Activated CD4-positive, alpha-beta T cell treated with anti-CD3 and anti-CD28 coated beads for 36 hours (primary cell): ENCODE measurements at places on chromosomes 4 and X. TPM values are rescaled to one million over a fixed set of nuclear protein-coding genes. Genes with fewer than 3 reads are reported as not detected.

The ARR3 gene
- not detected for total RNA-seq

The RPL36A gene
- total RNA-seq = 709 TPM

The F8A3 gene
- total RNA-seq = 32.6 TPM

GRCh38 chr4:154348657-154349056 is 142.9 kb downstream of the DCHS2 start:
- no peak overlapping the region for H3K27ac ChIP-seq
- DNase-seq = no peak
- no peaks in the 10 kb centered on the region for H3K4me1 ChIP-seq
- H3K36me3 ChIP-seq = no peaks in the 10 kb centered on the region
- no peak overlapping the region for H3K4me3 ChIP-seq

- no peak overlapping the region for H3K27ac ChIP-seq
- no peak for DNase-seq
- peaks cover 23% of the 10 kb centered on the region for H3K27me3 ChIP-seq
- H3K4me1 ChIP-seq = no peaks in the 10 kb centered on the region
- H3K4me3 ChIP-seq = no peak overlapping the region
Observed at GRCh38 chr4:17203797-17204196, 305.4 kb upstream of the LDB2 start.

- peak; percentile 60 for DNase-seq
- H3K36me3 ChIP-seq = peaks cover 48% of the 10 kb centered on the region
- H3K27me3 ChIP-seq = no peaks in the 10 kb centered on the region
- H3K4me1 ChIP-seq = peaks cover 25% of the 10 kb centered on the region
- no peak overlapping the region for H3K4me3 ChIP-seq
- peak overlapping the region; percentile 57 for H3K27ac ChIP-seq
Observed at GRCh38 chr4:150828159-150828558, 186.9 kb downstream of the LRBA start.

DNA sequence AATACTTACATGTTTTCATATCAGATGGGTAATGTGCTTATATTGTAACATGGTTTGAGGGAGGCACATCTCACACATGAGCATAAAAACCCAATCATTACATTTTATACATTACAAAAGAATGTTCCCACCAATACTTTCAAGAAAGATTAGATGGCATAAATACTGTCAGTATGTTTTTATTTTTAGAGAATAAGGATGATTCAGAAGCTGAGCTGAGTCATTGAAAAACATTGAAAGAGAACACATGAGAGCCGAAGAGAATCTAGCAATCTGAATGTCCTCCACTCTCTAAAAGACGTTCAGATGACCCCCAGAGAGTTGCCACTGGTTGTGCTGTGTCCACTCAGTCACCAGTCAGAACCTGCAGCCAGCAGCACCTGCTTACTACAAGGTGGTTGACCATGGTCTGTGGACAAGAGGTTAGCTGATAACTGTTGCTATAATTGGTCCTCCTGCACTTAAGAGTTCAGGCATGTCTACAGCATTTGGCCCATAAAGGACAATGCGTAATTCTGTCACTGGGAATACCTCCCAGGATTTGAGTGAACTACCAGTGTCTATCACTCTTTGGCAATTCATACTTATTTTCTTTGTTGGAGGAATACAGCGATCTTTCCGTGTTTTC is 382.2 kb upstream of the IGFBP7 start:
- DNase-seq = no peak
- H3K4me3 ChIP-seq = no peak overlapping the region
- no peak overlapping the region for H3K27ac ChIP-seq
- H3K27me3 ChIP-seq = peaks cover 2% of the 10 kb centered on the region

DNA sequence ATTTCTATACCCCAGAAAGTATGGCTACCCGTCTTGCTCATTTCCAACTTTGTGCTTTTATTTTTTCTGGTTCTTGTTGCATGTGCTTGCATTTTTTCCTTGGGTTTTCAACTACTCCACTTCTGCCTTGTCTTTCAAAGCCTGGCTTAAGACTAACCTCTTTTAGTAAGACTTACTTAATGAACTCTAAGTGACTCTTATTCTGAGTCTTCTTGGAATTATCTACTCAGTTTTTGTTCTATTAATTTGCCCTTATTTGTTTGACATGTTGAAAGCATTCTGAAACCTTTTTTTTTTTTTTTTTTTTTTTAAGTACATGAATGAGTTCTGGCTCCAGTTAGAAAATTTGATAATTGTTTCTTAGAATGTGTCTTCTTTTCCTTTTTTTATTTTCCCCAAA is 74.8 kb downstream of the SLIT2 start:
- H3K4me3 ChIP-seq = no peak overlapping the region
- H3K36me3 ChIP-seq = no peaks in the 10 kb centered on the region
- no peaks in the 10 kb centered on the region for H3K4me1 ChIP-seq
- H3K27me3 ChIP-seq = peaks cover 2% of the 10 kb centered on the region

DNA sequence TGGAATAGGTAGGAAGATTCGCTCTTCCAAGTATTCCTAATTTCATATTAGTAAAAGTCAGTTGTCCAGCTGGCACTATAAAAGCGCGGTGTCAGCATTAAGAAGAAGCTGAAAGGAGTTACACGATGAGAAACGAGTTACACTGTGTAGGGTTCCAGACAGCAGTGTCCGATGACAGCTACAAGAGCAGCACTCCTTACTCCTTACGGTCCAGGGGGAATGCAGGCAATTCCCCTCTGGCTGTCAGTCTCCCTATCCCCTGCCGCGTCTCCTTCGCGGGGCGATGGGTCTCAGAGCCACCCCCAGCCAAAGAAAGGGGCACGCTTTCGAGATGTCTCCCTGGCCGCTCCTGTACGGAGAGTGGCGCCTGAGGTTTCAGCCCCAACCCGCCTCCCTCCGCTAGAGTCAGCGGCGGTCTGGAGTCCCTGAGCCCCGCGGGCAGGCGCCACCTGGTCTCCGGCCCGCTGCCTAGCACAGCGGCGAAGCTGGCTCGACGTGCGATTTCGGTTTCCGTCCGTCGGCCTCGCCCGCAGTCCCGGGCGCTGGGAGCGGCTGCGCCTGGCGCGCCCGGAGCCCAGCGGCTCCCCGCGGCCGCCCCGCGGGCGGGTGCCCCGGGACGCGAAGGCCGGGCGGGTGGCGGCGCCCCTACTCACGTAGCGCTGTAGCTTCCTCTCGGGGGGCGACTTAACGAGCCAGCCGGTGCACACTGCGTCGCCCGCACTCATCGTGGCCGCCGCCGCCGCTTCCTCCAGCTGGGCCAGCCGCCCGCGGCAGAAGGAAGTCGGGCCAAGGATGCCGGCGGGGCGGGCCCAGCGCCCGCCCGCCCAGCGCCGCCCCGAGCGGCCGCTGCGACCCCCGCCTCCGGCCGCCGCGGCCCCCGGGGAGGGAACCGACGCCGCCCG is at the start of gene GAB3:
TSS of gene GAB3 (minus strand) at position 777 of the 902 bp plus-strand sequence. CDS start at position 725, 52 bp downstream.
- peak; percentile 62 for DNase-seq
- H3K27ac ChIP-seq = peak within 1 kb of the TSS; percentile 53
- H3K27me3 ChIP-seq = peaks cover 2% of the 10 kb centered on the region
- H3K36me3 ChIP-seq = no peaks in the 10 kb centered on the region
- H3K4me1 ChIP-seq = peaks cover 19% of the 10 kb centered on the region

- no peaks in the 10 kb centered on the region for H3K27me3 ChIP-seq
- H3K4me1 ChIP-seq = no peaks in the 10 kb centered on the region
- no peak overlapping the region for H3K4me3 ChIP-seq
- H3K27ac ChIP-seq = no peak overlapping the region
- H3K36me3 ChIP-seq = no peaks in the 10 kb centered on the region
- DNase-seq = no peak
Observed at GRCh38 chr4:150248181-150248580, 169.9 kb downstream of the DCLK2 start.

GRCh38 chrX:135431886-135432285 is 10.1 kb downstream of the SMIM10L2A start:
- peaks cover 4% of the 10 kb centered on the region for H3K27me3 ChIP-seq
- no peak overlapping the region for H3K4me3 ChIP-seq
- H3K4me1 ChIP-seq = peaks cover 9% of the 10 kb centered on the region
- H3K27ac ChIP-seq = no peak overlapping the region
- no peaks in the 10 kb centered on the region for H3K36me3 ChIP-seq
- no peak for DNase-seq

DNA sequence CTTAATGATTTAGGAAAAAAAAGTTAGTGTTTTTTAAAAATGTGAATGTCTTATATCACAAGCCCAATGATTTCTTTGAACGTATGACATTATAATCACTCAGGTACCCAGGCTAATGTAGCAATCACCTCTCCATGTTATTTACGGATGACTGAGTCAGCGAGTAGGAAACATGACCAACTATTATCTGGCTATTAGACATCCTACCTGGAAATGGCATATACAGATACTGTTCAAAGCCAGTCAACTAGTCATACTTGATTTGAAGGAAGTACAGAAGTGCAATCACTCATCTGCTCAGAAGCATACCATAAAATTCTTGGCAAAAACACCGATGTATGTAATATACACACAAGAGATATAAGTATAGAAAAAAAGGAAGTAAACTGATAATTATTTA is 732.5 kb downstream of the ARAP2 start:
- H3K27ac ChIP-seq = no peak overlapping the region
- H3K4me3 ChIP-seq = no peak overlapping the region
- H3K27me3 ChIP-seq = no peaks in the 10 kb centered on the region
- DNase-seq = no peak
- no peaks in the 10 kb centered on the region for H3K36me3 ChIP-seq
- no peaks in the 10 kb centered on the region for H3K4me1 ChIP-seq

DNA sequence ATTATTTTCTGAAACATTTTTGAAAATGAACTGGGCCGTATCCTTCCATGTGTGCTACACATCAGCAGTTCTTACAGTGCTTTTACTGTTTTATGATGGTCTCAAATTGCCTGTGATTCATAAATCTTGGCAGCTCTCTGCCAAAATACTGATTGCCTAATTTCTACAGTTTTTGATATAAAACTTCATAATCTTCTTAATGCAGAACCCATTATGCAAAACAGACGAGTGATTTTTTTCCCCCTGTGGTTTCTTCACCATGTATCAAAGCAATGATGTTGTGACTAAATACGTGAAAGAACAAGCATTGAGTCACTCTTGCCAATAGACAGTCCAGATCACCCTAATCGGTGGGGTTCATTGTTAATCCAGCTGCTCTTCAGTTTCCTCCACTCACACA is 156.4 kb upstream of the WDR1 start:
- no peak for DNase-seq
- H3K27ac ChIP-seq = no peak overlapping the region
- no peak overlapping the region for H3K4me3 ChIP-seq

GRCh38 chrX:108947205-108947604 is 210.8 kb upstream of the IRS4 start:
- no peaks in the 10 kb centered on the region for H3K36me3 ChIP-seq
- no peak overlapping the region for H3K27ac ChIP-seq
- no peaks in the 10 kb centered on the region for H3K4me1 ChIP-seq
- H3K4me3 ChIP-seq = no peak overlapping the region

GRCh38 chrX:150704030-150704613 is 10.9 kb downstream of the MTMR1 start:
- H3K4me3 ChIP-seq = peak overlapping the region; percentile 21
- DNase-seq = peak; percentile 52
- peak overlapping the region; percentile 88 for H3K27ac ChIP-seq
- H3K4me1 ChIP-seq = peaks cover 49% of the 10 kb centered on the region
- peaks cover 34% of the 10 kb centered on the region for H3K36me3 ChIP-seq

DNA sequence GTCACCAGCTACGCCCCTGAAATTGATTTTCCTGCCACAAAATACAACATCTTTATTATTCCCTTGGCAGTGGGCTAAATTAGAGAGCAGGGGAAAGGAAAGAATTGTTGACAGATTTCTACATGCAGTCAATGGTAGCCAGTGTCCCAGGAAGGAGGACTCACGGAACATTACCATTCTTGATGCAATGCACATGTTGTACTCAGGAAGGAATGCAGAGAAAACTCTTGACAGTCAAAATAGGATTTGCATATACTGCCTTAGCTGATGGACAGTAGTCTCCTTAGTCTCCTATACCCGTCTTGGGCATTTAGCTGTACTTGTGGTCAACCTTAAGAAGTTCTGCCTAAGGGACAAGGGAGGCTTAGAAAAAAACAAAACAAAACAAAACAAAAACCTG is 158.0 kb upstream of the GYPA start:
- DNase-seq = no peak
- H3K36me3 ChIP-seq = no peaks in the 10 kb centered on the region
- no peak overlapping the region for H3K27ac ChIP-seq
- H3K4me1 ChIP-seq = no peaks in the 10 kb centered on the region
- no peak overlapping the region for H3K4me3 ChIP-seq

GRCh38 chrX:42075032-42075431 is 151.7 kb upstream of the CASK start:
- peaks cover 2% of the 10 kb centered on the region for H3K27me3 ChIP-seq
- H3K27ac ChIP-seq = no peak overlapping the region
- peaks cover 4% of the 10 kb centered on the region for H3K4me1 ChIP-seq
- H3K36me3 ChIP-seq = no peaks in the 10 kb centered on the region
- no peak for DNase-seq

GRCh38 chr4:87697272-87697671 is 47.2 kb downstream of the DMP1 start:
- H3K36me3 ChIP-seq = no peaks in the 10 kb centered on the region
- no peak overlapping the region for H3K4me3 ChIP-seq
- DNase-seq = no peak
- no peaks in the 10 kb centered on the region for H3K4me1 ChIP-seq
- H3K27me3 ChIP-seq = peaks cover 3% of the 10 kb centered on the region
